ENCODE measurements at places on chromosomes 5 and 9. TPM values are rescaled to one million over a fixed set of nuclear protein-coding genes. Genes with fewer than 3 reads are reported as not detected.

PCDHA1 gene
- total RNA-seq, result not detected

OLFM1 gene
- 5.4 TPM for total RNA-seq

APBA1 gene
- 5.7 TPM for total RNA-seq

HACD4 gene
- total RNA-seq, result 1.9 TPM

PCDHB15 gene
- 10.5 TPM for total RNA-seq

PCDHGA5 gene
- 8.8 TPM for total RNA-seq

ZNF484 gene
- 6.2 TPM for total RNA-seq

NR4A3 gene
- total RNA-seq, result 4.1 TPM

GRXCR2 gene
- 0.68 TPM for total RNA-seq

CDH10 gene
- not detected for total RNA-seq

EGFLAM gene
- 12.2 TPM for total RNA-seq

CAVIN4 gene
- total RNA-seq, result 64.7 TPM

DMGDH gene
- total RNA-seq, result 1.8 TPM

PDE6A gene
- total RNA-seq, result not detected

PCDH12 gene
- total RNA-seq, result 16.6 TPM

TPPP gene
- total RNA-seq, result 11.7 TPM

DEPDC1B gene
- total RNA-seq, result 0.46 TPM

SLC46A2 gene
- total RNA-seq, result 0.42 TPM

CNTNAP3B gene
- total RNA-seq, result 4.2 TPM

TMEM215 gene
- not detected for total RNA-seq

MYMK gene
- total RNA-seq, result not detected

CER1 gene
- not detected for total RNA-seq

SPINK7 gene
- total RNA-seq, result not detected

PAEP gene
- not detected for total RNA-seq

NOXA1 gene
- total RNA-seq, result 3.1 TPM

GGTA1 gene
- 9.7 TPM for total RNA-seq

WNT8A gene
- total RNA-seq, result not detected

UBQLN1 gene
- 111 TPM for total RNA-seq

C9orf153 gene
- 0.36 TPM for total RNA-seq

PARP8 gene
- total RNA-seq, result 5.0 TPM

LECT2 gene
- not detected for total RNA-seq

MEIKIN gene
- not detected for total RNA-seq

F2RL2 gene
- 0.83 TPM for total RNA-seq

GABBR2 gene
- total RNA-seq, result 0.18 TPM

KIAA0825 gene
- total RNA-seq, result 2.5 TPM

NXNL2 gene
- total RNA-seq, result not detected

UGT3A1 gene
- not detected for total RNA-seq

AMBP gene
- not detected for total RNA-seq

CD180 gene
- total RNA-seq, result 0.40 TPM

SH3PXD2B gene
- total RNA-seq, result 5.3 TPM

GZMA gene
- not detected for total RNA-seq

GRIN3A gene
- 0.24 TPM for total RNA-seq

CARD9 gene
- 0.60 TPM for total RNA-seq

CCL27 gene
- not detected for total RNA-seq

PCA3 gene
- not detected for total RNA-seq

ZNF782 gene
- total RNA-seq, result 3.1 TPM

PCDHA6 gene
- total RNA-seq, result 0.31 TPM

FUT7 gene
- 0.13 TPM for total RNA-seq

MOB3B gene
- total RNA-seq, result 1.2 TPM

PCDHB6 gene
- total RNA-seq, result 0.68 TPM

TEX48 gene
- not detected for total RNA-seq

TRPM6 gene
- total RNA-seq, result 0.13 TPM

STK32A gene
- total RNA-seq, result 0.85 TPM

TTLL11 gene
- total RNA-seq, result 6.0 TPM

TRAF1 gene
- 2.3 TPM for total RNA-seq

Data from heart right ventricle (tissue), 16 donors.